ENCODE measurements at places on chromosomes 5 and 9.

- no peaks in the 10 kb centered on the region for H3K27me3 ChIP-seq
- no peaks in the 10 kb centered on the region for H3K36me3 ChIP-seq
- no peaks in the 10 kb centered on the region for H3K4me1 ChIP-seq
- no peak for DNase-seq
- no peak overlapping the region for H3K27ac ChIP-seq
Measured at GRCh38 chr5:115683081-115683480, 57.2 kb upstream of the TMED7 start.

- no peaks in the 10 kb centered on the region for H3K4me1 ChIP-seq
- H3K27me3 ChIP-seq: no peaks in the 10 kb centered on the region
- H3K36me3 ChIP-seq: no peaks in the 10 kb centered on the region
- no peak overlapping the region for H3K4me3 ChIP-seq
Measured at GRCh38 chr5:99445805-99446204, 517.0 kb upstream of the CHD1 start.

DNA sequence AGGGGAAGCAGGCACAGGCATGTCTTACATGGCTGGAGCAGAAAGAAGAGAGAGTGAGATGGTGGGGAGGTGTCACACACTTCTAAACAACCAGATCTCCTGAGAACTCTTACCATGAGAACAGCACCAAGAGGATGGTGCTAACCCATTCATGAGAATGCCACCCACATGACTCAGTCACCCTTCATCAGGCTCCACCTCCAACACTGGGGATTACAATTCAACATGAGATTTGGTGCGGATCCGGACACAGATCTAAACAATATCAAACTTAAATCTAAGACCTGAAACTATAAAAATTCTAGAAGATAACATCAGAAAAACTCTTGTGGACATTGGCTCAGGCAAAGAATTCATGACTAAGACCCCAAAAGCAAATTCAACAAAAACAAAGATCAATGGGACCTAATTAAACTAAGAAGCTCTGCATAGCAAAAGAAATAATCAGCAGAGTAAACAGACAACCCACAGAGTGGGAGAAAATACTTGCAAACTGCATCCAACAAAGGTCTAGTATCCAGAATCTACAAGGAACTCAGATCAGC lies 65.4 kb downstream of the SPATA31C2 start:
- no peaks in the 10 kb centered on the region for H3K4me1 ChIP-seq
- no peak overlapping the region for H3K27ac ChIP-seq
- no peaks in the 10 kb centered on the region for H3K27me3 ChIP-seq
- H3K4me3 ChIP-seq: no peak overlapping the region

GRCh38 chr5:170826117-170826516 lies 35.7 kb upstream of the RANBP17 start:
- DNase-seq: no peak
- H3K4me3 ChIP-seq: no peak overlapping the region
- H3K27me3 ChIP-seq: no peaks in the 10 kb centered on the region

DNA sequence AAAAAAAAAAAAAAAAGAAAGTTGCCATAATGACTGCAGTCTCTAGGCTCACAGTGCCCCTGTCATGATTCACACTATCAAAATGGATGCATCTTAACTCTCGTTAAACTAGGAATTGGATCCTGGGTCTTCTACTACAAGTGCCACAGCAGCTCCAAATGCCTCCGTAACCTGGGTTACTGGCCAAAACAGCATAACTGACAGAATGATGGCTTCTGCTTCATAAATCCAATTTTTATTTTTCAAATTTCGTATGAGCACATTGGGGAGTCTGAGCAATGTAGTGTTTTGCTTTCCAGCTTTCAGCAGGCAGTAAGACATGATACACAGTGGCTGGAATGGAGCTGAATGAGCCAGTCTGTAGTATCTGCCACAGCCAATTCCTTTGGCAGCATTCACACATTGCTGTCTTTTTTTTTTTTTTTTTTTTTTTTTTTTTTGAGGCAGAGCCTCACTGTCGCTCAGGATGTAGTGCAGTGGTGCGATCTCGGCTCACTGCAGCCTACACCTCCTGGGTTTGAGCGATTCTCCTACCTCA lies 36.0 kb upstream of the NPM1 start:
- H3K27me3 ChIP-seq: no peaks in the 10 kb centered on the region
- no peaks in the 10 kb centered on the region for H3K4me1 ChIP-seq
- H3K36me3 ChIP-seq: no peaks in the 10 kb centered on the region
- no peak overlapping the region for H3K4me3 ChIP-seq
- H3K27ac ChIP-seq: no peak overlapping the region

- H3K36me3 ChIP-seq: no peaks in the 10 kb centered on the region
- no peak overlapping the region for H3K4me3 ChIP-seq
- no peak for DNase-seq
- no peaks in the 10 kb centered on the region for H3K27me3 ChIP-seq
Measured at GRCh38 chr9:78592811-78593210, 295.9 kb downstream of the PSAT1 start.

DNA sequence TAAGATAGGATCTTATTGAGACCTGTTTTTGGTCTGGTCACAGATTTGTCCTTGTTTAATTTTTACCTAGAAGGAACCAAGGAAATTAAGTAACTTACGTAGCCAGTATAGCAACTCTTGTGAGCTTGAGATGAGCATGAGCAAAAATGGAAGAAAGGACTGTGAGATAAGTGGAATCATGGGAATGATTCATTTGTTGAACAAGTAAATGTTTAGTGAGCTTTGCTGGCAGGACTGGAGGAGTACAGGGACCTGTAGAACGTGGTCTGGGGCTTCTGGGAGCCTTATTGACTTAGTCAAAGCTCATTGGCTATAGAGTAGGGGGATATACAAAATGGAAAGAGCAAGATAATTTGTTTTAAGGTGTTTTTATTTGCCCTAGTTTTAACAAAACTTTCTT lies 3.0 kb downstream of the RAD23B start:
- H3K4me3 ChIP-seq: no peak overlapping the region
- H3K4me1 ChIP-seq: no peaks in the 10 kb centered on the region
- no peak overlapping the region for H3K27ac ChIP-seq
- H3K27me3 ChIP-seq: no peaks in the 10 kb centered on the region

GRCh38 chr5:171798418-171798817 lies 12.8 kb downstream of the SMIM23 start:
- H3K36me3 ChIP-seq: no peaks in the 10 kb centered on the region
- H3K4me3 ChIP-seq: no peak overlapping the region
- H3K27ac ChIP-seq: no peak overlapping the region

DNA sequence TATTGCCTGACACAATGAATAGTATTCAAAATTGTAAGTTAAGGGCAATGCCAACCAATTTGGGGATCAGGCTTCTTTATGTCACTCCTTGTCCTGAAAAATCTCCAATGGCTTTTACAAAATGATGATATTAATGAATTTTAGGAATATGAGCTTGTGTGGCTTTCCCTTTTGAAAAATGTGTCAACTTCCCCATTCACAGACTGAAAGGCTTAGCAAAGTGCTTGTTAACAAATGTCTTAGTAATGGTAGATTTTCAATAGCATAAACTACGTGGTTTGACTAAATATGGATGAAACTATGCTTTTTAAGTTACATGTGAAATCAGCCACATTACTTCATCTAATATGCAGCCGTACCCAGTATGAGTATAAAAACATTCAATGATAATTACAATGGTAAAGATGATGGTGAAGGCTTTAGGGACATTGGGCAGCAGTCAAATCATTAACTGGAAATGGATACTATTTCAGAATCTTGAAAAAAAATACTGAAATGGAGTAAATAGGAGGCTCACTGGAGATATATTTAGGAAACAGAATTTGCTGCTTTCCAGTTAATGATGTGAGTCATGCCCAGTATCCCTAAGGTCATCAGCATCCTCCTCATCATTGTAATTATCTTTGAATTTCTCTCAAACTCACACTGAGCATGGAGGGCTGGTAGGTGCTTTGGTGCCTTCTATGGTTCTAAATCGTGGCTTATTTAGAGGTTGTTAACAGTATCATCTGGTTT lies 113.3 kb upstream of the ZNF608 start:
- H3K4me1 ChIP-seq: no peaks in the 10 kb centered on the region
- DNase-seq: no peak
- no peaks in the 10 kb centered on the region for H3K36me3 ChIP-seq

GRCh38 chr9:22102146-22103053 lies 93.3 kb upstream of the CDKN2B start:
- no peaks in the 10 kb centered on the region for H3K36me3 ChIP-seq
- H3K27me3 ChIP-seq: no peaks in the 10 kb centered on the region
- no peak overlapping the region for H3K4me3 ChIP-seq
- H3K27ac ChIP-seq: no peak overlapping the region
- H3K4me1 ChIP-seq: no peaks in the 10 kb centered on the region

- H3K4me3 ChIP-seq: no peak overlapping the region
- no peaks in the 10 kb centered on the region for H3K36me3 ChIP-seq
- no peaks in the 10 kb centered on the region for H3K4me1 ChIP-seq
- no peak for DNase-seq
- H3K27me3 ChIP-seq: no peaks in the 10 kb centered on the region
- H3K27ac ChIP-seq: no peak overlapping the region
Measured at GRCh38 chr5:78724061-78724460, 75.5 kb upstream of the LHFPL2 start.

GRCh38 chr9:116951588-116952435 lies 264.7 kb downstream of the TRIM32 start:
- no peaks in the 10 kb centered on the region for H3K27me3 ChIP-seq
- no peak overlapping the region for H3K27ac ChIP-seq
- H3K36me3 ChIP-seq: no peaks in the 10 kb centered on the region
- H3K4me3 ChIP-seq: no peak overlapping the region

GRCh38 chr5:125582352-125582751 lies 835.9 kb upstream of the ZNF608 start:
- H3K27ac ChIP-seq: no peak overlapping the region
- H3K4me1 ChIP-seq: 0 out of 2 replicates have a peak, but pooled peaks cover 1% of the 10 kb centered on the region
- DNase-seq: no peak
- H3K27me3 ChIP-seq: no peaks in the 10 kb centered on the region
- no peaks in the 10 kb centered on the region for H3K36me3 ChIP-seq
- no peak overlapping the region for H3K4me3 ChIP-seq

GRCh38 chr9:129111528-129112151 lies 425 bp downstream of the PTPA start:
- H3K36me3 ChIP-seq: no peaks in the 10 kb centered on the region
- H3K27me3 ChIP-seq: no peaks in the 10 kb centered on the region
- no peak overlapping the region for H3K27ac ChIP-seq
- H3K4me3 ChIP-seq: peak overlapping the region; percentile 81
- DNase-seq: no peak

- no peaks in the 10 kb centered on the region for H3K4me1 ChIP-seq
- no peak overlapping the region for H3K27ac ChIP-seq
- no peaks in the 10 kb centered on the region for H3K27me3 ChIP-seq
- DNase-seq: no peak
- H3K4me3 ChIP-seq: no peak overlapping the region
Measured at GRCh38 chr9:133709015-133709611, 29.0 kb downstream of the SARDH start.

- H3K27ac ChIP-seq: no peak overlapping the region
- H3K36me3 ChIP-seq: no peaks in the 10 kb centered on the region
- no peaks in the 10 kb centered on the region for H3K4me1 ChIP-seq
- no peaks in the 10 kb centered on the region for H3K27me3 ChIP-seq
- H3K4me3 ChIP-seq: no peak overlapping the region
Measured at GRCh38 chr5:104643320-104643719, 1080.7 kb upstream of the NUDT12 start.

- no peak for DNase-seq
- H3K4me3 ChIP-seq: peak overlapping the region; percentile 64
- no peaks in the 10 kb centered on the region for H3K4me1 ChIP-seq
- no peak overlapping the region for H3K27ac ChIP-seq
Measured at GRCh38 chr5:138543730-138544104, 681 bp upstream of the ETF1 start.

DNA sequence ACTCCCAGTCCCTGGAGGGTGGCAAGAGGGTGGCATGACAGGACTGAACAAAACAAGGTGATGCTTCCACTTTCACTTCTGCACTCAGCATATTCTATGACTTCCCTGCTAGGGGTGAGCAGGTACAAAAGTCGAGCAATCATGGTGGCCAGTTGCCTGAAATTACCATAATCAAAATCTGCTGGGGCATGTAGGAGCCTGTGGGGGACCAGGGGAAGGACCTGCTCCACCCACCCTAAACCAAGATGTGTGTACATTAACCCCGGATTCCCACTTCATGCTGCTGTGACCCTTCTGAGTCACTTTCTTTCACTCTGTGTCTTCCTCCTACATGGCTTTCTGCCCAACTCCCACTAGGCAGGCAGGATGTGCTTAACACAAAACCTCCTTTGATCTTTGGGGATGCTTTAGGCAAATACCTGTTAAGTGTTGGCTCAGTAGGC lies 73.3 kb upstream of the PHF24 start:
- no peaks in the 10 kb centered on the region for H3K36me3 ChIP-seq
- H3K4me3 ChIP-seq: no peak overlapping the region
- no peaks in the 10 kb centered on the region for H3K27me3 ChIP-seq
- H3K4me1 ChIP-seq: no peaks in the 10 kb centered on the region

- no peak for DNase-seq
- no peak overlapping the region for H3K4me3 ChIP-seq
- H3K27me3 ChIP-seq: no peaks in the 10 kb centered on the region
- H3K36me3 ChIP-seq: no peaks in the 10 kb centered on the region
Measured at GRCh38 chr5:61048534-61048933, 103.5 kb downstream of the NDUFAF2 start.

GRCh38 chr9:80556631-80557030 lies 984.9 kb downstream of the TLE4 start:
- H3K4me3 ChIP-seq: no peak overlapping the region
- H3K27me3 ChIP-seq: no peaks in the 10 kb centered on the region
- H3K27ac ChIP-seq: no peak overlapping the region
- no peaks in the 10 kb centered on the region for H3K36me3 ChIP-seq

DNA sequence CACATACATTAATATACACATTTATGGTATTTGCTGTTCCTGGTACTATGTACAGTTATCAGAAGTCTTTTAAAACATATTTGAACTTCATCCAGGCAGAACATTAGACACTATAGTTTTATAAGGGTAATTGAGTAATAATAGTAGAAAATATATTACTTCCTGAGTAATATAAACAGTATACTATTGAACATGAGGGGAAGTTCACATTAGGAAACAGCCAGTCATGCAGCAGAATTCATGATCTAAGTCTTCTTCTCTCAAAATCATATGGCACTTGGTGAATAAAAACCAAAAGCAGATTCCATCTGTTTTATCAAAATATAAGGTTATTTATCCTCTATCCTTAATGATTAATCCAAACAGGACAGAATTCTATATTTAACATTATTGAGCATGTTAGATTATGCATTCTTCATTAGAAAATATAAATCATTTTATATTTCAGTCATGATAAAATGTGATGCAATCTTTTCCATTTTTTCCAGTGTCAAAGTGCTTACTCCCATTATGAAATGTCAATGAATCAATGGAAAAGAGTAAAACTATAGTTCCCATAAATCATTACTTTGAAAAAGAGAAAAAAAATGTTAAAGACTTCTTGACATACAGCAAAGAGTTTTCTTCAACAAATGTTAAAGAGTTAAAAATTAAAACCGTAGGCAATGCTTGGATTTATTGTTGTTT lies 584.3 kb upstream of the TUSC1 start:
- no peaks in the 10 kb centered on the region for H3K36me3 ChIP-seq
- no peaks in the 10 kb centered on the region for H3K27me3 ChIP-seq
- no peak for DNase-seq
- no peak overlapping the region for H3K27ac ChIP-seq

All from iPS DF 6.9 (cell line).